ENCODE measurements at places on chromosomes 16 and 17.

DNA sequence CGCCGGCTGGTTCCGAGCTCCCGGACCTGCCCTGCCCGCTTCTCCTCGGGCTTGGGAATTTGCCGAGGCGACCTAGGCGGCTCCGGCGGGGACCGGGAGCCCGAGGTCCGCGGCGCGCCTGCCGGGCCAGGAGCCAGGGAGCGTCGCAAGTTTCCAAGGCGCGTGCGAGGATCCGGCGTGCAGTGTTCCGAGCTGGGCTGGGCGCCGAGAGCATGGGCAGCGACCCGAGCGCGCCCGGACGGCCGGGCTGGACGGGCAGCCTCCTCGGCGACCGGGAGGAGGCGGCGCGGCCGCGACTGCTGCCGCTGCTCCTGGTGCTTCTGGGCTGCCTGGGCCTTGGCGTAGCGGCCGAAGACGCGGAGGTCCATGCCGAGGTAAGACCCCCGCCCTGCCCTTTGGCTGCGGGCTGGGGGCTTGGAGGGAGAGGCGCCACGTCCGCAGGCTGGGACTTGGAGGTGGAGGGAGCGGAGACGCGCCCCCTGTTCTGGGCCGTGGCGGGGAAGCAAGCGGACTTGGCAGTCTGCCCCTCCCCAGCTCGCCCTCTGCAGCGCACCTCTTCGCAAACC, 668 bp downstream of the MMP15 start:
- no peak for DNase-seq
- H3K36me3 ChIP-seq = peaks cover 3% of the 10 kb centered on the region
- H3K27me3 ChIP-seq = peaks cover 26% of the 10 kb centered on the region
- H3K4me1 ChIP-seq = peaks cover 15% of the 10 kb centered on the region

- H3K4me1 ChIP-seq = peaks cover 96% of the 10 kb centered on the region
- peak overlapping the region; percentile 13 for H3K4me3 ChIP-seq
- H3K27ac ChIP-seq = peak overlapping the region; percentile 56
- DNase-seq = no peak
- H3K27me3 ChIP-seq = no peaks in the 10 kb centered on the region
- H3K36me3 ChIP-seq = peaks cover 28% of the 10 kb centered on the region
Measured at GRCh38 chr17:46136820-46137219, 56.4 kb downstream of the KANSL1 start.

GRCh38 chr16:12543700-12544476, 259.8 kb downstream of the CPPED1 start:
- H3K4me1 ChIP-seq = peaks cover 8% of the 10 kb centered on the region
- H3K27ac ChIP-seq = no peak overlapping the region
- H3K4me3 ChIP-seq = no peak overlapping the region
- DNase-seq = no peak

GRCh38 chr17:1880851-1881630, 51.2 kb downstream of the RPA1 start:
- H3K27me3 ChIP-seq = no peaks in the 10 kb centered on the region
- no peak overlapping the region for H3K4me3 ChIP-seq
- H3K36me3 ChIP-seq = peaks cover 67% of the 10 kb centered on the region
- H3K4me1 ChIP-seq = no peaks in the 10 kb centered on the region
- no peak overlapping the region for H3K27ac ChIP-seq
- no peak for DNase-seq

- peaks cover 40% of the 10 kb centered on the region for H3K4me1 ChIP-seq
- H3K4me3 ChIP-seq = peak within 1 kb of the TSS; percentile 100
- no peak for DNase-seq
- no peaks in the 10 kb centered on the region for H3K27me3 ChIP-seq
- peaks cover 39% of the 10 kb centered on the region for H3K36me3 ChIP-seq
Measured at GRCh38 chr16:67936124-67936879, at the start of gene PSMB10. Gene PSMB10, minus strand, starts transcription at chr16:67936850. Its CDS starts 101 bp downstream, at chr16:67936749.

- no peak for DNase-seq
- H3K4me1 ChIP-seq = no peaks in the 10 kb centered on the region
- no peak overlapping the region for H3K27ac ChIP-seq
- H3K4me3 ChIP-seq = no peak overlapping the region
Measured at GRCh38 chr17:74239172-74239571, 25.8 kb downstream of the TTYH2 start.

GRCh38 chr17:69900829-69901228, 174.2 kb upstream of the KCNJ16 start:
- no peaks in the 10 kb centered on the region for H3K36me3 ChIP-seq
- DNase-seq = no peak
- H3K4me1 ChIP-seq = no peaks in the 10 kb centered on the region
- H3K27ac ChIP-seq = no peak overlapping the region

DNA sequence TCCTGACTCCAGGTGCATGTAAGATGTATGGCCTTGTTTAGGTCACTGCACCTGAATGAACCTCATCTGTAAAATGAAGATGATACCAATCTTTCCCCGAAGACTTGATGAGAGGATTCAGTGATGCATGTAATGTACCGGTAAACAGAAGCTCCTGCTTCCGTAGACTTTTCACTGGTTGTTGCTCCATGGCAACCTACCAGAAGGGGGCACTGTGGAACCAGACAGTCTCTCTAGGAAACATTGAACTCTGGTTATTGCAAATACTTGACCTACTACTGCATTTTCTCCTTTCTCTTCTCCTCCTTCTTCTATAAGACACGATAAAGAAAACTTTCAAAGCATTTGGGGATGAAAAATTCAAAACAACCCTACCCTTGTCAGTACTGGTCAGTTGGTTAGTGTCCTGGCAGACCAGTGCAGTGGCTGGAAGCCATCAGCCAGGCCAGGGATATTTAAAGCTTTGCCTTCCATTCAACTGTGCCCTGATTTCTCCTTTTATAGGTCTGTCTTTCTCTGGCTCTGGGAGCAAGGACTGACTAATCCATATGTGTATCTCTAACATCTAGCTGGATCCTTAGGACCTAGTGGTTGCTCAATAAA, 667.4 kb upstream of the SALL1 start:
- no peak overlapping the region for H3K4me3 ChIP-seq
- no peaks in the 10 kb centered on the region for H3K27me3 ChIP-seq
- H3K27ac ChIP-seq = no peak overlapping the region
- no peak for DNase-seq

DNA sequence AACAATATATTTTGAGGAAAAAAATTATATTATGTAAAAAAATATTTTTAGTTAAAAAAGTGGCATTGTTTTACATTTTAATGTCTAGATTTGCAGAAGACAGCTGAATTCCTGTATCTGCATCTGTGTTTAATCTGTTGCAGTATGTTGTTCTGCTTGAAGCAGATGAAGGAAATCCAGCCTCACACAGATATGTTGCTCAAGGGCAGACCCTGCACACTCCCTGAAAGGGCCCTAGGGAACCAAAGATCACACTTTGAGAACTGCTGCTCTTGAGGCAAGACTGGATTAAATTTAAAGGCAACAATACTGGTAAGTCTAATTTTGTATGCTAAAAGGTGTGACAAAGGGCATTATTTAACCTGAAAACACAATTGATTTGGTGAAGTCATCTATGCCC, 16.4 kb upstream of the SLC6A4 start:
- peaks cover 26% of the 10 kb centered on the region for H3K36me3 ChIP-seq
- H3K27ac ChIP-seq = no peak overlapping the region
- no peaks in the 10 kb centered on the region for H3K27me3 ChIP-seq
- peaks cover 7% of the 10 kb centered on the region for H3K4me1 ChIP-seq

GRCh38 chr17:78366109-78366848, 6.4 kb upstream of the SOCS3 start:
- DNase-seq = no peak
- no peaks in the 10 kb centered on the region for H3K36me3 ChIP-seq
- H3K27ac ChIP-seq = no peak overlapping the region
- no peak overlapping the region for H3K4me3 ChIP-seq
- H3K4me1 ChIP-seq = peaks cover 12% of the 10 kb centered on the region

- H3K27me3 ChIP-seq = no peaks in the 10 kb centered on the region
- no peak overlapping the region for H3K27ac ChIP-seq
- DNase-seq = no peak
- H3K36me3 ChIP-seq = peaks cover 44% of the 10 kb centered on the region
- peaks cover 35% of the 10 kb centered on the region for H3K4me1 ChIP-seq
Measured at GRCh38 chr17:4172356-4172755, 29.4 kb downstream of the CYB5D2 start.

DNA sequence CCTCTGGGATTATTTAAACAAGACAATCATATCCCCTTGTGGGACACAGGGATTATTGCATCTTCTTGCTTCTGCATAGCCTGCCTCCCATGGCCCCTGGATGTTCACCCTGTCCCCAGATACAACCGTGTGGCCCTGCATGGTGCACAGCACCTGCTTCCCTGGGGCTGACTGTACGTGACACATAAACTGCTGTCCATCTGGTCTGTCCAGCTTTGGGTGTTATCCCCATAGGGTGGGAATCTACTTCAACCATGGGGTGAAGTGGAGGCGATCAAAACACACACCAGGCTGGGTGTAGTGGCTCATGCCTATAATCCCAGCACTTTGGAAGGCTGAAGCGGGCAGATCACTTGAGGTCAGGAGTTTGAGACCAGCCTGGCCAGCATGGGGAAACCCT, 138.8 kb downstream of the XYLT1 start:
- H3K4me1 ChIP-seq = peaks cover 17% of the 10 kb centered on the region
- H3K27me3 ChIP-seq = no peaks in the 10 kb centered on the region
- peaks cover 3% of the 10 kb centered on the region for H3K36me3 ChIP-seq
- H3K4me3 ChIP-seq = no peak overlapping the region
- H3K27ac ChIP-seq = no peak overlapping the region
- no peak for DNase-seq

GRCh38 chr16:55500530-55501011, 8.3 kb upstream of the LPCAT2 start:
- H3K4me3 ChIP-seq = no peak overlapping the region
- no peaks in the 10 kb centered on the region for H3K36me3 ChIP-seq
- DNase-seq = no peak
- H3K27me3 ChIP-seq = peaks cover 25% of the 10 kb centered on the region
- H3K4me1 ChIP-seq = no peaks in the 10 kb centered on the region
- no peak overlapping the region for H3K27ac ChIP-seq

- H3K36me3 ChIP-seq = no peaks in the 10 kb centered on the region
- DNase-seq = no peak
- peaks cover 11% of the 10 kb centered on the region for H3K27me3 ChIP-seq
- no peak overlapping the region for H3K27ac ChIP-seq
- no peaks in the 10 kb centered on the region for H3K4me1 ChIP-seq
Measured at GRCh38 chr17:44793885-44794842, 35.4 kb downstream of the ADAM11 start.

DNA sequence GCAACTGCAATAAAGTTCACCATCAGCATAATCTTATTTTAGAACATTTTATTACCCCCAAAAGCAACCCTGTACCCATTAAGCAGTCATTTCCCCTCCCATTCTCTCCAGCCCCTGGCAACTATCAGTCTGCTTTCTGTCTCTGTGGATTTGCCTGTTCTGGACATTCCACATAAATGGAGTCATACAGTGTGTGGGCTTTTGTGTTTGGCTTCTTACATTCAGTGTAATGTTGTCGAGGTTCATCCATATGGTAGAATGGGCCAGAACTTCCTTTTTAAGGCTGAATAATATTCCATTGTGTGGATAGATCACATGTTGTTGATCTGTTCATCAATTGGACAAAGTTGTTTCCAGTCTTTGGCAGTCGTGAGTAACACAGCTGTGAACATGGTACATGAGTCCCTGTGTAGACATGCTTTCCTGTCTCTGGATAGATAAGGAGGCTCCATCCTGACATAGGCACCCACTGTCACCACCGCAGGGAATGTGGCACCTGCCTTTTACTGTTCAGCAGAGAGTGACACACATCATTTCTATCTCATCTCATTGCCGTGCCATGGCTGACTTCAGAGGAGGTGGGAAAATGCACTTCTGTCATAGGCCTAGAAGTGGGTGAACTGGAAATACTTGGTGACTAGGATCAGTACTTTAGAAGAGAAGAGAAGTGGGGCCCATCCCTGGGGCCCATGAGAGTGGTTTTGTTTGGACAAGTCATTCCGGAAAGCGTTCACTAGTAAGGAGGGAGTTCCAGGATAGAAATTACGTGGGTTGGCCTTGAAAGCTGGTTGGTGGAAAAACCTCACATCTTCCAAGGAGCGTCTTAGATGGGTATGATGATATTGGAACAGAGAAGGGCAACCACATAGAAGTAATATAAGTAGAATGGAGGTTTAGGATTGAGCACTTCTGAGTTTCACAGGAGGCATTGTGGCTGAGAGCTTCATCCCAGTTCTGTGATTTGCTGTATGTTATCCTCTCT, 25.8 kb downstream of the EPN2 start:
- no peak overlapping the region for H3K27ac ChIP-seq
- H3K27me3 ChIP-seq = peaks cover 8% of the 10 kb centered on the region
- no peak overlapping the region for H3K4me3 ChIP-seq
- H3K36me3 ChIP-seq = peaks cover 3% of the 10 kb centered on the region
- DNase-seq = no peak

GRCh38 chr16:89670496-89671431, 13.1 kb downstream of the SPATA33 start:
- H3K4me1 ChIP-seq = no peaks in the 10 kb centered on the region
- no peaks in the 10 kb centered on the region for H3K27me3 ChIP-seq
- no peak overlapping the region for H3K4me3 ChIP-seq
- H3K27ac ChIP-seq = no peak overlapping the region
- H3K36me3 ChIP-seq = peaks cover 1% of the 10 kb centered on the region

DNA sequence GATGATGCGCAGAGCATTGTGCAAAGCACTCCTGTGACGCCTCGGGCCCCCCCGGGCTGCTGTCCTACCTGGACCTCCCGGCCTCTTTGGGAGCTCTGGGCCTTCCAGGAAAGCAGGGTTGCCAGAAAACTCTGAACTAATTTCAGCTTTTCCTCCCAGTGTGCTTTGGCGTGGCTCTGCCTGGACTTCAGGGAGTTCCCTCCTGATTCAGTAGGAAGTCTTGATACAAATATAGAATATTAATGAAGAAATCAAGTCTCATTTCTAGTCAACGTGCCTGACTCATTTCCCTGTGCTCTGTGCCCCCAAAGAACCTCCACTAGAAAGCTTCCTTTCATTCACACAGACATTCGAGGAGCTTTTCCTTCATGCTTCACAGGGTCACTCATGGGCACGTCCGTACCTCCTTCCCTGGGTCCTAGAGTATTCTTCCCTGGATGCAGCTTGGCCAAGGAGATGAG, 84.0 kb upstream of the NOL11 start:
- DNase-seq = no peak
- H3K27me3 ChIP-seq = no peaks in the 10 kb centered on the region
- H3K4me1 ChIP-seq = peaks cover 35% of the 10 kb centered on the region
- peaks cover 47% of the 10 kb centered on the region for H3K36me3 ChIP-seq
- H3K27ac ChIP-seq = no peak overlapping the region

- no peaks in the 10 kb centered on the region for H3K36me3 ChIP-seq
- no peak overlapping the region for H3K4me3 ChIP-seq
- no peak overlapping the region for H3K27ac ChIP-seq
- DNase-seq = no peak
Measured at GRCh38 chr17:65697661-65698060, 136.2 kb upstream of the AXIN2 start.

DNA sequence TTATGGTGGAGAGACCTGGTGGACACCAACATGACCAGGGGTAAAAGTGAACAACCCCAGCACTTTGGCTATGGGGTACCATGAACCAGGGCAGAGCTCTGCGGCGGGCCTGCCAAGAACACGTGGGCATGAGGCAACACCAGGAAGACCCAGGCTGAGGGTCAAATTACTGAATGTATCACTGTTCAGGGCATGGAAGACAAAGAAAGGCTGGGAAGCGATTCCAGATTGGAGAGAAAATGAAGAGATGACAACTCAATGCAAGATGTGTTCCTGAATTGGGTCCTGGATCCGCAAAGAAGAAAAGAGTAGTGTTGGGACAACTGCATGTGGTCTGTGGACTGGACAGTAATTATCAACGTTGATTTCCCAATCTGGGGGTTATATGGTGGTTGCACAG, 19.8 kb downstream of the SPHK1 start:
- H3K4me3 ChIP-seq = no peak overlapping the region
- peaks cover 33% of the 10 kb centered on the region for H3K36me3 ChIP-seq
- H3K27ac ChIP-seq = no peak overlapping the region
- H3K27me3 ChIP-seq = no peaks in the 10 kb centered on the region
